ENCODE measurements at places on chromosomes 3 and 15. TPM values are rescaled to one million over a fixed set of nuclear protein-coding genes. Genes with fewer than 3 reads are reported as not detected.

DNA sequence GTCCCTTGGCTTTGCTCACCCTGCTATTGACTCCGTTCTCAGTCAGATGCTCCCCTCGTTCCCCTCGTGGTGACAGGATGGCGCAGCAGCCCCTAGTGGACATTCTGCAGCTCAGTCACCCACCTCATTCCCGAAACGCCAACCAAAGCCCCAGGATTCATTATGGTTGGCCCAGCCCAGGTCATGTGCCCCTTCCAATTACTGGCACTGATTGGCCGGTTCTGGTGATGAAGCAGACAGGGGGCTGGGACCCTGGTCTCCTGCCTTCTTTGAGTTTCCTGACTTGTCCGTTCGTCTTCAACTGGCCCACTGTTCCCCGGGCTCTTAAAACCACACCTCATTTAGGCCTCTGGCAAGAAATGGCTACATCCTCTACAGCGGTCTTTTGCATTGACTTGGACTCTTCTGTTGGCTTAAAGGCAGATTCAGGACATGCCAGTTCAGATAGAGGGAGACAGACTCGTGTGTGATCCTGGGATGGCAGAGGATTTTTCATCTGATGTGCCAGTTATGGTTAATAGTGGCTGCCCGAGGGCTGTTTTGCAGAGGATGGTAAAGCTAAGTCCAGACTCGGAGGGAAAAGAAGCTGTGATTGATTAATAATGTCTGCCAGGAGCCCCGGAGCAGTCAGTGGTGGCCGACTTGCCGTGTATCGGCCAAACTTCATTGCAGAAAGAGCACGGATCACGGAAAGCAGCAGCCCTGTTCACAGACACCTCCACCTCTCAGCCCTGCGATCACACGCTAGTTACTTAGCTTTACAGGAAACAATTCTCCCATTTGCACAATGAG lies 37.8 kb downstream of the LSM3 start:
- H3K4me1 ChIP-seq, result no peaks in the 10 kb centered on the region
- H3K27ac ChIP-seq, result peak overlapping the region; percentile 88
- H3K36me3 ChIP-seq, result no peaks in the 10 kb centered on the region
- peak; percentile 88 for DNase-seq
- H3K4me3 ChIP-seq, result peak overlapping the region; percentile 37
- no peaks in the 10 kb centered on the region for H3K27me3 ChIP-seq

DNA sequence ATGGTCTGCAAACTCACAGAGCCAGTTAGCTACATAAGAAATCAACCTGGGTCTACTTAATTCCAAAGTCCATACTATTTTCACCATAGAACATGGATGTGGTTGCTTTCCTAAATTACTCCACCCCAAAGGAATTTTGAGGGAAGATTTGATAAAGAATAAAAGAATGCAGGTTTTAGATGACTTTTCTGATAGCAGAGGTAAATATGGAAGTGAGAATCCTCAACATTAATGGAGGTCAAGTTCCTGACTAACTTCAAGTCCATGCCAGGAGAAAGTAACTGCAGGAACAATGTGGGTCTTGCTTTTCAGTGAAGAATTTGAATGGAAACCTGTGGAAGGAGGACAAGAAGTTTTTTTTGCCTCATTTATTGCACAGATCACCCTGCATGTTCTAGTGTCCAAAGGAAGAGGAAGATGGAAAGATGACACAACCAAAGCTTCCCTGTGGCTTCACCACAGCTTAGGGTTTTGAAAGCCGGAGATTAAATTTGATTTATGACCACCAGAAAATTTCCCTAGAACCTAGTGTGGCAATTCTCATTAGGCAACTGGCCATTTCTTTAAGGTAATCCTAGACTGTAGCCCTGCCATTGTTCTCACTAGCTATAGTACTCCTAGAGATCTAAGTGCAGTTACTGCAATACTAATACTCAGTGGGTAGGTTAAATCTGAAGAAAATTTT lies 429.7 kb downstream of the RAP2B start:
- H3K27ac ChIP-seq, result no peak overlapping the region
- no peak overlapping the region for H3K4me3 ChIP-seq
- no peaks in the 10 kb centered on the region for H3K27me3 ChIP-seq
- no peaks in the 10 kb centered on the region for H3K4me1 ChIP-seq
- DNase-seq, result no peak
- no peaks in the 10 kb centered on the region for H3K36me3 ChIP-seq

DNA sequence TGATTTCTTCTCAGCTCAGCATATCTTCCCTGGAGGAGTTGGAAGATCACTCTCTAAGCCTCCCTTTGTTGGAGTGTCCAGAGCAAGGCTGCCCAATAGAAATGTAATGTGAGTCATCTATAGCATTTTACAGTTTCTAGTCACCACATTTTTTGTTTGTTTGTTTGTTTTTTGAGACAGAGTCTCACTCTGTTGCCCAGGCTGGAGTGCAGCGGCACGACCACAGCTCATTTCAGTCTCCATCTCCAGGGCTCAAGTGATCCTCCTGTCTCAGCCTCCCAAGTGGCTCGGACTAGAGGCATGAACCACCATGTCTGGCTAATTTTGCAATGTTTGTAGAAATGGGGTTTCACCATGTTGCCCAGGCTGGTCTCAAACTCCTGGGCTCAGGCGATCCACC lies 21.3 kb downstream of the KLHL6 start:
- H3K27me3 ChIP-seq, result no peaks in the 10 kb centered on the region
- H3K36me3 ChIP-seq, result no peaks in the 10 kb centered on the region
- peaks cover 38% of the 10 kb centered on the region for H3K4me1 ChIP-seq
- H3K4me3 ChIP-seq, result no peak overlapping the region
- H3K27ac ChIP-seq, result no peak overlapping the region

GRCh38 chr3:98328933-98329332 lies 24.7 kb upstream of the OR5K4 start:
- H3K27ac ChIP-seq, result no peak overlapping the region
- no peaks in the 10 kb centered on the region for H3K4me1 ChIP-seq
- no peak for DNase-seq
- H3K4me3 ChIP-seq, result no peak overlapping the region

GRCh38 chr3:156206157-156206556 lies 85.8 kb downstream of the KCNAB1 start:
- DNase-seq, result no peak
- H3K36me3 ChIP-seq, result no peaks in the 10 kb centered on the region
- no peak overlapping the region for H3K27ac ChIP-seq
- no peaks in the 10 kb centered on the region for H3K4me1 ChIP-seq
- no peaks in the 10 kb centered on the region for H3K27me3 ChIP-seq
- H3K4me3 ChIP-seq, result no peak overlapping the region

DNA sequence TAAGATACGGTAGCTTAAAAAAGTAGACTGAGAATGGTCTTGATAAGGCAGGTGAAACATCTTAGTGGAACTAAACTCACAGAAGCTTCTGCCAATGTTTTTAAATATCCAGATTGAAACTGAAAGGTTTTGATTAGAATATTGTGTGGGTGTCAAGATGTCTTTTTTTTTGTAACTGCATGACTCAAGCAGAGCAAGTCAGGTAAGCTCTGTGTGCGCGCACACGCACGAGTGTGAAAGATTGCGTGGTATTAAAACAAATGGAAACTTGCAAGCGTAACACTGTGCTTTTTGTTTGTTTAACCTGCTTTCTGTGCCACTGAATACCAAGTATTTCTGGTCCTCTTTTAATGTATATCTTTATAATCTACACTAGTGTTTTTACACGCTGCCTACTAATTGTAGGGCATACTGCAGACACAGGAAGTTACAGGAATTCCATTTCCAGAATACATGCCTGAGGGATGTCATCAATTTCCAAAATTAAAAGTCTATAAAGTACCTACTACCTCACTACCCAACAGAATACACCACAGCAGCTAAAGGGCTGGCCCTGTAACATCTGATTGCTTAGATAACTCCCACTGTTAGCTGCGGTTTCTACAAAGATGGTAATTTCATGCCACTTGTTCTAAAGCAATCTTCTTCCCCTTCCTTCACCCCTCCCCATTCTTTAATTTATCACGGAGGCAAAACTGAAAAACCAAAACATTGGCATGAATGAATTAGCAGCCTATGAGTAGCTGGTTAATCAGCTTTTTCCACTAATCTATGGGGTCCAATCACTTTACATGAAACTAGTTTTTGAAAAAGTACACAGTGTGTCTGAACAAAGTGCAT lies 472.8 kb downstream of the SHQ1 start:
- no peak overlapping the region for H3K4me3 ChIP-seq
- H3K27ac ChIP-seq, result no peak overlapping the region
- no peak for DNase-seq

The TBCCD1 gene
- 18.8 TPM for total RNA-seq

All from spleen (tissue), 13 donors.